PC-3 (cell line): ENCODE measurements at places on chromosomes 3 and 15. TPM values are rescaled to one million over a fixed set of nuclear protein-coding genes. Genes with fewer than 3 reads are reported as not detected.

GRCh38 chr3:143240886-143241285 lies 121.3 kb downstream of the CHST2 start:
- DNase-seq, result no peak

DNA sequence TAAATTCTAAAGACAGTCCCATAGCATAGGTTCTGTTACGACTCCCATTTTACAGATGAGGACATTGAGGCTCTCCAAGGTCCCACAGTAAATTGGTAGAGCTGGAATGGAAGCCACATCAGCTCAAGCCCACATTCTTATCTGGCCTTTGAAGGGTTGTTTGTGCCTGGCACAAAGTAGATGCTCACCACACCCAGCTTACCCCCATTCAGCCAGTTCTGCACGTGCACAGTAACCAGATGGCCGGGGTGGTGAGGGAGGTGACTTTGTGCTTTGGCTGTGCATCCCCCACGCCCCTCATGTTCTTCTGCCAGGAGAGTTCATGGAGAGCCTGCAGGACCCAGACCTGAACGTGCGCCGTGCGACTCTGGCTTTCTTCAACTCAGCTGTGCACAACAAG lies 16.2 kb downstream of the RPL32 start:
- no peak for DNase-seq

Gene EOMES
- total RNA-seq, result 0.29 and 0.47 TPM in 2 replicates

Gene NOX5
- total RNA-seq, result 237 and 339 TPM in 2 replicates
